ENCODE measurements at places on chromosomes 1 and 21. TPM values are rescaled to one million over a fixed set of nuclear protein-coding genes. Genes with fewer than 3 reads are reported as not detected.

- no peak for DNase-seq
Measured at GRCh38 chr1:109611308-109611990, 8.0 kb downstream of the GNAT2 start.

GRCh38 chr1:238951809-238952208 lies 434.6 kb upstream of the CHRM3 start:
- peak; percentile 6 for DNase-seq

DNA sequence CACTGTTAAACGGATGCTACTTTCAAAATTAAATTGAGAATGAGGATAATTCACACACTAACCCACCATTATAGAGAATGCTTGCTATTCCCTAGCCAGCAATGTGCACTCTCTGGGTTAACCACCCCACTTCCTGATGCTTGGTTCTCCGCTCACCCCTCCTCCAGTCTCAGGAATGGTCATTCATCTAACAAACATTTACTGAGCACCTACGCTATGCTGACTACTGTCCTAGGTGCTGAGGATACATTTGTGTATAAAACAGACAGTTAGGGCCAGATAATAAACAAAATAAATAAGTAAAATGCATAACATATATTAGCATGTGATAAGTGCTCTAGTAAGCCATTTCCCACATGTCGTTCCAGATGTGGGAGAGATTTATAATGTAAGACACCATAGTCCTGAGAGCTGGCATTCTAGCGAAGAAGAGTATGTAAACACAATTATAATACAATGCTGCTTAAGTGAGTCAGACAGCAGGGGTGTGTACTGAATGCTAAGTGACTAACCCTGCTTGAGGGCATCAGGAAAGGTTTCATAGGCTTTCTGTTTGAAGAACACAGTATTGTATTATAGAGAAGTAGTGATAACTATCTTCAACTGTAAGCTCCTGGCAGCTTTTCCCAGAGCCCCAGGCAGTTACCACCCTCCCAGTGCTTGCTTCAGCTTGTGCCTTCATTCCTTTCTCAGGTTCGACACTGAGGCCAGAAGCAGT lies 126.7 kb upstream of the CACHD1 start:
- DNase-seq: no peak

UBE2U gene
- not detected for polyA plus RNA-seq

RHEX gene
- polyA plus RNA-seq: 3.6 TPM

DNA sequence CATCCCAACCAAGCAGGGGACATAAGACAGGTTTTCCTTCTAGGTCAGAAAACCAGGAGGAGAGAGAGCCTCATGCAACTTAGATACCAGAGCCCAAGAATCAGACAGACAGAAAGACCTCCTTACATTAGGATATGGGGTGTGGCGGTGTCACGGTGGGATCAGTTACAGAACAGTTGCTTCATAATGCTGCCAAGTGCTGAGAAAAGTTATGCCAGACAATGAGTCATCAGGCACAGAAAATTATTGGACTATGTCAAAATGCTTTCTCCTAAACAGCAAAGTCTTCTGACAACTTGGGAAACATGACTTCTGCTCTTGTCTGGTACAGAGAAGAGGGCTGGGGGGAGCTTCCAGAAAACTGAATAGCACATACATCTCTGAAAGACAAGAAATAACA lies 1120.2 kb upstream of the TMPRSS15 start:
- DNase-seq: no peak

LCA5L gene
- 4.0 TPM for polyA plus RNA-seq

DNA sequence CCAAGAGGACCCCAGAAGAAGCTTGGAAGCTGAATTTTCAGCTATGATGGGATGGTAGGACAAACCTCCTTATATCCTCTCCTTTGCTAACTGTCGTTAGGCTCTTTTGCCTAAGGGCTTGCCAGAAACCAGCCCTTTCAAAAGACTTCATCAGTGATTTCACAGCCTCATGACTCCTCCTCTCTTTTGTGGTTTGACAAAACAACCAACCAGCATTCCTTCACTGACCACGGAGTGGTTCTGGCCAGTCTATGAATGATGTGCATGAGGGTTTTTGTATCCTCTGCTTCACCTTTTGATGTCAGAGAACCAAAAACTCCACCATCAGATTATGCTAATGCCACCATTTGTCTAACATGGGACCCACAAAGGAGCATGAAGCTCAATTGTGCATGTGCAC lies 116.9 kb upstream of the COA6 start:
- DNase-seq: no peak

DNA sequence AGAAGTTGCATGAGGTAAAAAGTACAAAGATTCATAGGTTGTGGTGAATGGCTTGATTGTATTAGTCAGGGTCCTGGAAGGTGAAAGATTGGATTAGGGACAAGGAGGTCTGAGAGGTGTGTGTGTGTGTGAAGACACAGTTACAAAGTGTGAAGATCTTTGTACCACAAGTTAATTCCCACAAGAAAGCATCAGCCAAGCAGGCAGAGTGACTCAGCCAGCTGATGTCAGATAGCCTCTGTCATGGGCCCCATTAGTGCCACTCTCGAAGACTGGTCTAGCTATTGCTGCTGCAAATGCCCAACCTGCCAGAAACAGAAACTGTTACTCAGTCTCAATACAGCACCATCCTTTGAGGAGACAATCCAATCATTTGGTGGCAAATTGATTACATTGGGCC lies 96.5 kb downstream of the DTL start:
- DNase-seq: no peak

- DNase-seq: no peak
Measured at GRCh38 chr1:93848350-93848883, 30.6 kb downstream of the DNTTIP2 start.

- no peak for DNase-seq
Measured at GRCh38 chr1:100360790-100361510, 8.6 kb downstream of the CDC14A start.

DNA sequence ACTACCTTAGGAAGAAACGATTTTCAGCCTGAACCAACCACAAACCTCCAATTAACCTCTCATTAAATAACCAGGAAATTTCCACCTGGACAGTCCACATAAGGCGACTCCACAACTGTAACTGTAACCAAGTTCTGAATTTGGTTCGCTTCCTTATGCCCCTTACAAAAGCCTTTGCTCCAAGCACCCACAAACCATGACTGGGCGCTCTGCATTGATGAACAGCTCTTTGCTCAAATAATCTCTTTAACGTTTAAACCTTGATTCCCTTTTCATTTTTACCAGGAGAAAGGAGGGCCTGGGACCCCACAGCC lies 38.2 kb upstream of the ZNF124 start:
- DNase-seq: no peak

GRCh38 chr1:199907361-199907760 lies 120.1 kb upstream of the NR5A2 start:
- no peak for DNase-seq

- no peak for DNase-seq
Measured at GRCh38 chr1:219412772-219413171, 200.1 kb downstream of the ZC3H11B start.

DNA sequence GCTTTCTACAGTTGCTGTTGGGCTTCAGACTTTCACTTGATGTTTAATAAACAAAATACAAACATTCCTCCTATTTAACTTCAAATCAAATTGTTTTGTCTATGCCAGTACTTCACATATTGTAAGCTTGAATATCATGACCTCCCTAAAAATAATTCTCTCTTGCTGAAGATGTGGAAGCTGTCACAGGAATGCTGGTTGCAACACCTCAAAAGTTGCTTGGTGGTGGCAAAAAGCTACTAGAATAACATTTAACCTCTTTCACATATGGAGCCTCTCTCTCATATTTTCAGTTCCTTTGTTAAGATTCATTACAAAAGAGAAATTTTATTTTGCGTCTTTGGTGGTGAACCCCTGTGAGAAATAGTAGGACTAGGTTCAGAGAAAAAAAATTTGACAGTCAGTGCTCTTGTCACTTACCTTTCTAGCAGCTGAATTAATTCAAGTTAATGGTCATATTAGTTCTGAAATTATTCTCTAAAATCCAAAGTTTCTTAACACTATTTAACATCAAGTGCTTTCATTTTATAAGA lies 25.5 kb upstream of the F13B start:
- no peak for DNase-seq

GRCh38 chr1:3672231-3672970 lies 20.1 kb downstream of the TP73 start:
- DNase-seq: no peak

GRHL3 gene
- 0.22 TPM for polyA plus RNA-seq

DNA sequence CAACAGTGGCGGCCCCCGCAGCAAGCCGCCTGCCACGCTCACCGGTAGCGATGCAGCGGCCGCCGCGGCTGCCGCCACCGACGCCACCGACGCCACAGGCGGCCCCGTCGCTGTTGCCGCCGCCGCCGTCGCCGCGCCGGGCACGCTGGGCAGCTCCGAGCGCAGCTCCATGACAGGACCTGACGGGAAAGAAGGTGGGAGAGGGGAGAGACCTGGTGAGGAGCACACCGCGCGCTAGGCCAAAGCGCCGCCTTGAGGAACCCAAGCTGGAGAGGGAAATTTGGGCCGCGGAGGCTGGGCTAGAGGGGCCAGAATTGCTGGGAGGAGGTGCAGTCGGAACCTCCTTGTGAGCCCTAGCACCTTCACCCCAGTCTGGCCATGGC lies 1.9 kb downstream of the DMRTA2 start:
- DNase-seq: no peak

AMIGO1 gene
- 8.0 TPM for polyA plus RNA-seq

FMO1 gene
- 183 TPM for polyA plus RNA-seq

GRCh38 chr1:240068961-240069360 lies 22.7 kb upstream of the FMN2 start:
- DNase-seq: no peak

- no peak for DNase-seq
Measured at GRCh38 chr1:12416101-12416500, 186.3 kb downstream of the VPS13D start.

DNA sequence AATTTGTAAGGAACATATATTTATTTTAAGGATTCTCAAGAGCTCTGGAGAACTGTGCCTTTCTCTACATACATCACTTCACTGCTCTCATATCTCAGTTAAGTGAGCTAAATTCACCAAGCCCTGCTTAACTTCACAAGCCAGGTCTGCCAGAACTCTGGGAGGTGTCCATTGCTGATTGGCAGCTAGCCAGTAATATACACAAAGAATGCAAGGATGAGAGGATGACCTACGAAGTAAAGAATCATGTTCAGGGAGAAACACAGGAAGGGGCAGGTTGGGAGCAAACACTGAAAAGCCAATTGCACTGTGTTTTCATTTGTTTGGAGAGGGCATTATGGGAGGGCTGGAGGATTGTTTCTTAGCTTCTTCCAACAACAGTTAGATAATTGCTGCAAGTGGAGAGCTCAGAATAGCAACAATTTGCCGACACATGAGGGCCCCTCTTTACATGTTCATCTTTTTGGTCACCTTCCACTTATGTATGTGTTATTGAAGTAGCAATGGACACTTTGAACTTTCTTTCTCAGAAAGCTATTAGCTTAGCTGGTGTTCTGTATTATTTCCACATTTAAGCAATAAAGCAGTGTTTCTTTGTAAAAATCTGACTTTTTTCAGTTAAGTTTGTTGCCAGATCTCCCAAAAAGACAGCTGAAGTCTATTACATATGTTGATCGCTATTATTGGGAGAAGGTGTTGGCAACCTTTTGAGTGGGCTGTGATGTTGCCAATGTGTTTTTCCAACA lies 254.8 kb downstream of the LTN1 start:
- no peak for DNase-seq

- DNase-seq: no peak
Measured at GRCh38 chr1:29123887-29124365, at the start of gene TMEM200B. Gene TMEM200B (minus strand): TSS chr1:29123903. CDS start chr1:29121828, 2,075 bp downstream.

DNA sequence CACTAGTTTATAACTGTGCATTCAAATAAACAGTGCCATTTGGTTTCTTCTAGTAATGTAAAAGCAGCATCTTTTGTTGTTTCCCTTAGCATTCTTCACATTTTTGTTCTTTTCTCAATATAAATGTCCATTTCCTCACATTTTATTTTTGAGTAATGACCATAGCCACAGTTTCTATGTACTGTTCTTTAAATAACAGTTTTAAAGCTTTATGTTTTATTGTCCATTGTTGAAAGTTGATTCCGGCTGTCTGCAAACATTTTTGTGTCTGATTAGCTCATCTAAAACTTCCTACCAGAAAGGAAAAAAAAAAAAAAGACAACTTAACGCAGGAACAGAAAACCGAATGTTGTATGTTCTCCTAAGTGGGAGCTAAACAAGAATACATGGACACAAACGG lies 139.7 kb downstream of the MAGI3 start:
- no peak for DNase-seq

RPF1 gene
- 46.6 TPM for polyA plus RNA-seq

GRCh38 chr21:16055014-16055413 lies 325.2 kb downstream of the USP25 start:
- DNase-seq: no peak

TEDDM1 gene
- polyA plus RNA-seq: 0.12 TPM

KCNJ15 gene
- polyA plus RNA-seq: 225 TPM

DNM3 gene
- 3.8 TPM for polyA plus RNA-seq

DNA sequence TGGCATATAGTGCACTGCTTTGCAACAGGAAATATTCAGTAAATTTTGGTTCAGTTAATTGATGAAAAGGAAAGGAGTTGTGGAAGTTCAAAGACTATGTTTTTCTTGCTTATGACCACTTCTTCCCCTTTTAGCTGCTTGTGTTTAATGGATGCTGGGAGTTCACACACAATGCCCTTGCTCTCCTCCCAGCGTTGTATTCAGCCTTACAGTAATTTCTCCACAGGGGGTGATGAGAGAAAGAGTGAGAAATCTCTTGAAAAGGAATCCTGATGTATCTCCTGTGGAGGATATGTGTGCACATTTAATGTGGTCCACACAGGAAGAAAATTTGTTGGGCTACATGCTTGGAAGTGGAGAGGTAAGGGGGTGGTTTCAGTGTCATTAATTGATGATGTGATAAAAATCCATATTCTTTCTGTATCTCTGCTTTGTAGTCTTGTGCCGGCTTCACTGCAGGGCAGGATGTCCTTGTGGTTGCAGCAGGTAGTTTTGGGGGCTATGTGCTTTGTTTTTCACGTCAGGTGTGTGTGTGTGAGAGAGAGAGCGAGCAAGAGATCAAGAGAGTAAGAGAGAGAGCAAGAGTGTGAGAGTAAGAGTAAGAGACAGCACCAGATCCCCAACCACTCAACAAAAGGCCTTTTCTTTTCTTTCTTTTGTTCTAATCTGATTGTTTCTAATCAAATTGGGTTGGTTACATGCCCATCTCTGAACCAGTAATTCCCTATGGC lies 204.4 kb downstream of the RWDD3 start:
- no peak for DNase-seq

HRNR gene
- 1.1 TPM for polyA plus RNA-seq

DNA sequence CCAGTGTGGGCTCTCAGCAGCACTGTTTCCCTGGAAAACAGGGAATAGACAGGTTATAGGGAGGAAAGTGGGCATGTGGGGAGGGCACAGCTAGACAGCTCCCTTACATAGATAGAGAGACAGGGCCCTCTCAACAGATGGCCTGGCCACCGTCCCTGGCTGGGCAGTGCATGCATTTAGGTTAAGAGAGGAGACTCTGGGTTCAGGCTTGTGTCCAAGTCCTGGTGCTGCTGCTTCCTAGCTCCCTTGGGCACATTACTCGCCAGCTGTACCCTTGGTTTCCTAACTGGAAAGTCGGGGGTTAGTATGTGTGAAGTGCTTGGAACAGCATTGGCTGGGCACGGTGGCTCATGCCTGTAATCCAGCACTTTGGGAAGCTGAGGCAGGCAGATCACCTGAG lies 9.1 kb downstream of the PLOD1 start:
- no peak for DNase-seq

All from left renal pelvis (tissue), 4 donors.